Occipital lobe (tissue), 3 donors: ENCODE measurements at places on chromosomes 11 and 22. TPM values are rescaled to one million over a fixed set of nuclear protein-coding genes. Genes with fewer than 3 reads are reported as not detected.

The ANGPTL5 gene
- 0.62 TPM for total RNA-seq

The HORMAD2 gene
- total RNA-seq: 0.78 TPM

The ALDH3B1 gene
- 0.94 TPM for total RNA-seq

The CHST1 gene
- total RNA-seq: 10.5 TPM

The AIFM3 gene
- total RNA-seq: 4.2 TPM

The POU2AF2 gene
- total RNA-seq: not detected

The RAB1B gene
- total RNA-seq: 28.9 TPM

The PLXNB2 gene
- total RNA-seq: 46.0 TPM

The TMEM134 gene
- 13.1 TPM for total RNA-seq

The LIPT2 gene
- 3.1 TPM for total RNA-seq

The AP1B1 gene
- total RNA-seq: 37.1 TPM

The CHEK1 gene
- 17.5 TPM for total RNA-seq

The NPTXR gene
- total RNA-seq: 11.5 TPM

The POLD4 gene
- total RNA-seq: 3.6 TPM

The CHRM1 gene
- 12.3 TPM for total RNA-seq

The FOLR1 gene
- not detected for total RNA-seq

The C22orf31 gene
- not detected for total RNA-seq

The TRIM6 gene
- total RNA-seq: 0.62 TPM

The GPR83 gene
- total RNA-seq: 1.6 TPM

The CASP1 gene
- 2.8 TPM for total RNA-seq

The PKP3 gene
- total RNA-seq: under 0.01 TPM

The OR51B6 gene
- not detected for total RNA-seq

The BDNF gene
- total RNA-seq: 0.78 TPM

The ADORA2A gene
- total RNA-seq: 8.0 TPM

The C22orf15 gene
- not detected for total RNA-seq

The OR5D18 gene
- not detected for total RNA-seq

The CFAP300 gene
- 4.8 TPM for total RNA-seq

The IFITM10 gene
- 0.31 TPM for total RNA-seq

The CHORDC1 gene
- 68.9 TPM for total RNA-seq

The CD3E gene
- total RNA-seq: not detected

The C11orf86 gene
- not detected for total RNA-seq

The CCDC82 gene
- 68.8 TPM for total RNA-seq

The NXPE4 gene
- not detected for total RNA-seq

The CXCR5 gene
- total RNA-seq: not detected

The C11orf52 gene
- not detected for total RNA-seq

The OR2D2 gene
- total RNA-seq: 0.31 TPM

The C11orf65 gene
- total RNA-seq: 0.62 TPM

The MS4A3 gene
- 0.16 TPM for total RNA-seq

The OR2AG2 gene
- 0.47 TPM for total RNA-seq

The PHF21B gene
- total RNA-seq: 8.1 TPM

The SLC22A8 gene
- 1.2 TPM for total RNA-seq

The TUBA8 gene
- total RNA-seq: 0.94 TPM

The BUD13 gene
- total RNA-seq: 15.4 TPM
